ENCODE measurements at places on chromosomes 2 and 18. TPM values are rescaled to one million over a fixed set of nuclear protein-coding genes. Genes with fewer than 3 reads are reported as not detected.

Gene PRKAG3
- not detected for total RNA-seq

Gene SF3B1
- 266 TPM for total RNA-seq

Gene MAL
- 26.3 TPM for total RNA-seq

Gene DRC1
- total RNA-seq, result not detected

Gene TFPI
- 0.34 TPM for total RNA-seq

Gene DDX18
- total RNA-seq, result 84.1 TPM

Gene PSD4
- total RNA-seq, result 305 TPM

Gene RPRM
- not detected for total RNA-seq

Gene RND3
- not detected for total RNA-seq

Gene IL18RAP
- total RNA-seq, result 9.3 TPM

Gene CXCR1
- total RNA-seq, result not detected

Gene EEF1B2
- 979 TPM for total RNA-seq

Gene GPR35
- 1.5 TPM for total RNA-seq

Gene TRIM43
- not detected for total RNA-seq

Gene CYP27A1
- 0.18 TPM for total RNA-seq

Gene SMCHD1
- 136 TPM for total RNA-seq

Gene NPPC
- 0.41 TPM for total RNA-seq

Gene CPO
- total RNA-seq, result not detected

Gene LYG2
- total RNA-seq, result not detected

Gene NEB
- 0.30 TPM for total RNA-seq

Gene C2orf80
- total RNA-seq, result not detected

Gene SKOR2
- not detected for total RNA-seq

Gene DSEL
- not detected for total RNA-seq

Gene PAX3
- total RNA-seq, result not detected

Gene IL36B
- total RNA-seq, result not detected

Gene LNPK
- 37.2 TPM for total RNA-seq

Gene TTN
- total RNA-seq, result 9.2 TPM

Gene POTEI
- not detected for total RNA-seq

Gene LMAN2L
- 6.3 TPM for total RNA-seq

Gene MEP1B
- not detected for total RNA-seq

Gene RAB6D
- not detected for total RNA-seq

Gene COBLL1
- total RNA-seq, result 0.04 TPM

Gene LINC00305
- not detected for total RNA-seq

Gene ATP6V1B1
- 0.11 TPM for total RNA-seq

Gene CHRND
- not detected for total RNA-seq

Gene SERPINB10
- not detected for total RNA-seq

Gene FAM237A
- not detected for total RNA-seq

Gene DSG2
- 0.23 TPM for total RNA-seq

Gene CPLX4
- not detected for total RNA-seq

Gene PSMA8
- total RNA-seq, result 0.73 TPM

Gene C18orf54
- total RNA-seq, result 11.3 TPM

Gene FSHR
- not detected for total RNA-seq

Gene ARMC9
- total RNA-seq, result 4.0 TPM

Gene PER2
- 15.0 TPM for total RNA-seq

Gene G6PC2
- not detected for total RNA-seq

Gene GATA6
- total RNA-seq, result not detected

Gene TRPM8
- not detected for total RNA-seq

Gene LPIN2
- total RNA-seq, result 66.0 TPM

Gene SIX2
- not detected for total RNA-seq

Gene RTP5
- total RNA-seq, result not detected

Gene TMEM17
- total RNA-seq, result not detected

Gene DSG4
- total RNA-seq, result not detected

Gene MYL1
- total RNA-seq, result not detected

Gene C2orf74
- 14.4 TPM for total RNA-seq

Measured in activated naive CD4-positive, alpha-beta T cell treated with anti-CD3 and anti-CD28 coated beads, Interleukin-2, amount 50 U/mL, for 72 hours (primary cell).